Lower leg skin (tissue), 4 donors: ENCODE measurements at places on chromosomes 2 and 18. TPM values are rescaled to one million over a fixed set of nuclear protein-coding genes. Genes with fewer than 3 reads are reported as not detected.

- no peak for DNase-seq
Measured at GRCh38 chr2:190579915-190580846, 45.7 kb upstream of the NEMP2 start.

Gene STON1
- total RNA-seq: 6.9 TPM

DNA sequence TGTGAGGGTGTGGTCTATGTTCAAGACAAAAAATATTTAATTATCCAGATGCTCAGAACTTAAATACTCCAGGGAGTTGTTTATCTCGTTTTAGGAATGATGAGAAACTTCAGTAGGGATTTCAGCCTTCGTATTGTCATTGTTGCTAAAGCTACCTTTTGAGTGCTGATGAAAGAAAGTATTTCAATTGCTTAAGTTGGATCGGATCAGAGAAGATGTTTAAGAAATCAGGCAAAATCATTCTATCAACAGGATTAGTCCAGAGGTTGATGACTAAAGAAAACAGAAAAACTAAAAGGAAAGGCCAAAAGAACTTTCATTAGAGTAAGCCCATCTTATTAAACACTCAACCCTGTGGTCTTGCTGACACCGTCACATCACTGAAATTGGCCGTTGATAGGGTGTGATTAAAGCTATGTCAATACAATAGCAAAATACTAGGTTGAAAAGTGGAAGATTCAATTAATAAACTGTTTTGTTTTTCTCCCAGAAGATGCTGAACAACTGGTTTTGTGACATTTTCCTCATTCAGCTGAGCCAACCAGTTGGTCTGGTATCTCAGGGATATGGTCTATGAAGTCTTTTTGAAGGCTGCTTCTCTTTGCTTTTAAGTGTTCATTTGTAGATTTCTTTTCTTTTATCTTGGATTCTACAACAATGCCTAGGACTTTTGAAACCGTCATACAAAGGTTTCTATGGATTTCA is 551.7 kb downstream of the SLC4A3 start:
- DNase-seq: no peak

DNA sequence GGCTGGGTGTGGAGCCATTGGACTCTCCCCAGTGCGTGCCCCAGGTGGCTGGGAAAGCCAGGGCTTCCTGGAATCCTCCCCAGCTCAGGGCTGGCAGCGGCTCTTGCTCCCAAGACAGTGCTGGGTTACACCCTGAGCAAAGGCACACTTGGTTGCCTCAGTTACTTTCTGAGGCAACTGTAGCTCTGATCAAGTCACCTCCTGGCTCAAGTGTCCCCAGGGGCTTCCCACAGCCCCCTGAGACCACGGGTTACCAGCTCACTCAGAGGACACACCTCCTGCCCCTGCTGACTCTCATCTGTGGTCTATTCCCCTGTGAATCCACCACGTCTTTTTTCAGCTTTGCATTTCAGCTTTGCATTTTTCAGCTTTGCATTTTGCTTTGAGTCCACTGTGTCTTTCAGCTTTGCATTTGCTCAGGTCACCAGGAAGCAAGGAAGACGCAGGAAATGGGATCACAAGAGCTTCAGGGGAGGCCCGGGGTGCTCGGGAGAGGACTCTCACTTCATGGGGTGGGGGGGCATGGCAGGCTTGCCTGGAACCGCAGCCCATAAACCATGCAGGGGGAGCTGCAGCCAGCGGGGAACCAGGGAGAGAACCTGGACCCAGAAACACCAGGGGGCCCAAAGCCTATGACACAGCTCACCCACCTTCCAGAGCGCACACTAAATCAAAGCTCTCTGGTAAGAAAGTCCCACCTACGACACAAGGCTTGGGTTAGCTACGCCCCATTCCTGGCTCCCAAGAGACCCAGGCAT is 138.0 kb upstream of the ASB18 start:
- no peak for DNase-seq

DNA sequence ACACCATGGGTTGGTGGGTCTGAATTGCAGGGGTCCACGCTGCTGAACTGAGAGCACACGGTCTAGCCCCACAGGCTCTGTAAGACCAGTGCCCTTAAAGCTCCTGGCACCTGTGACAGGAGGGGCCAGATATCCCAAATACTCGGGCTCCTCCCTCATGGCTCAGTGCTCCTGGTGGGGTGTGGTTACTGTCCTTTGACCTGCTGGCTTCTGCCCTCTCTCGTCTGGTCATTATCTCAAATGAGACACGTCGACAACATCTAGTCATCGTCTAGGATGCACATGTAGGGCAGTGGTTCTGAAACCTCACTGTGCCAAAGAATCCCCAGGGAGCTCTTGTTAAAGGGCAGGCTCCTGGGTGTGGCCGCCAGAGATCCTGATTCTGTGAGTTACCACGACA is 258.4 kb downstream of the LOXHD1 start:
- DNase-seq: no peak

DNA sequence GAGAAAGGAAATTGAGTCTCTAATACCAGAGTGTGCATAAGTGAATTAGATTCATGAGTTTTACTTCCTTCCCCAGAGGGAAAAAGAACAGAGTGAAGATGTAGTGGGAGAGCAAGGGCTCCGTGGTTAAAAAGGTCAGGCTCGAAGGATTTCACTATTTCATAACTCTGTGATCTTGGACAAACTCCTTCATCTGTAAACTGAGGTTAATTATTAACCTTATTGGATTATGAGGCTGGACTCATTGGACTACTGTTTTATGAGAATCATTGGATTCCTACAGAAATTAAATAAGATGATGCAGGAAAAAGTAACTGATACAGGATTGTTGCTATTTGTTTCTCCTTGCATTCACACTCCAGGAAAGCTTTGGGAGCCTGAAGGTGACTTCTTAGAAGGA is 45.0 kb downstream of the SRD5A2 start:
- DNase-seq: no peak

DNA sequence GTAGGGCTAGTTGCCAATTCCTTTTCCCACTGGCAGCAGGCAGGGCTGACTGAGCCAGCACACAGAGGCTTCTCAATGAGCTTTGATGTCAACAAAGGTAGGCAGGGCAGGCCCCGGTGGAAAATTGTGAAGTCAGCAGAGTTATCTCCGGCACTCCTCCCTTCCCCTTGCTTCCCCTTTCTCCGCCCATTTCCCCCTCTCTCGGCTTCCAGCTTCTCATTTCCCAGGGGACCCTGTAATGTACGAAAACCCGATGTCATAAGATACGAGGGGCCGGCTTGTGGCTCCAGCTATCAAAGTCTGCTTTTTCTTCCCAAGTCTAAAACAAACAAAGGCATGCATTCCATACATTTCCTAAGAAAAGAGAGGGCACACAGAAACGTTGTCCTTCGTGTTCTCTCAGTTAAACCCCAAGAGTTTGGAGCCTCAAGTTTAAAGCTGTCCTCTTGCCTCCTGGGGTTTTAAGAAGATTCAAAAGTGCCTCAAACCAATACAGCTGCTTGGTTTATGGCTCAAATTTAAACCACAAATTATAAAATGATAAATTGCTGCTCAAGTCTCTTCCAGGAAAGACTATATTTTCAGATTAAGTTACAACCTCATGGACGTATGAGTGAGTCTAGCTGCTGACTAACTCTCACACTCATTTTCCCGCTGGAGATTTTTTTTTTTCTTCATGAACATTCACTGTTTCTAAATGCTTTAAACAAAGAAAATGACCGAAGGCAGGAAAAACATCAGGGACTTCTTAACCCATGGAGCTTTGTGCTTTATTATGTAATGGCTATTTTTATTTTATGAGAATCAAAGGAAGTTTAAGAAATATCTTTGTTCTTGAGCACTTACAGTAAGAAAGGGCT is 27.2 kb upstream of the EML4 start:
- DNase-seq: peak; percentile 64

Gene G6PC2
- not detected for total RNA-seq

Gene SNRNP27
- 61.8 TPM for total RNA-seq

DNA sequence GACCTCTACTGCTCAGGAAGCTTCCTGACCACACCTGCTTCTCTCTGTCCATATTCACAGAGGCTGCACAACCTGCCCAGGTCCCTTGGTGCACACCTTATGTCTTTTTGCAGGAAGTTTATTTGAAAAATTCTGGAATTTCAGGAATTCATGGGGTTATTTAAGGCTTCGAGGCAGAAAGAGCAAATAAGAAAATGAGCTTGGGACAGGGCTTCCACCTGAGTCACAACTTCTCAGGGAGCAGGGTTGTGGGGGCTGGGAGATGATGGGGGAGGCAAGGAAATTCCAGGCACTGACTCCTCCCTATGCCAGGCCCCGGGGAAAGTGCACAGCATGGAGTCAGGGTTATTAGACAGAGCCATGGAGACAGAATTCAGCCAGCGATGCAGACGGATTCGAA is 57.7 kb downstream of the INHBB start:
- DNase-seq: no peak

- DNase-seq: no peak
Measured at GRCh38 chr2:75320898-75321598, 121.7 kb upstream of the TACR1 start.

GRCh38 chr18:74742573-74743243 is 145.0 kb downstream of the ZNF407 start:
- no peak for DNase-seq

Gene SCG2
- 1.8 TPM for total RNA-seq

- DNase-seq: no peak
Measured at GRCh38 chr2:184178229-184178628, 420.1 kb upstream of the ZNF804A start.

Gene TRIM54
- not detected for total RNA-seq

Gene SESTD1
- 8.7 TPM for total RNA-seq
